ENCODE measurements at places on chromosomes 7 and 10.

GRCh38 chr7:5452937-5453540 lies 29.4 kb upstream of the TNRC18 start:
- DNase-seq, result no peak

- DNase-seq, result no peak
Measured at GRCh38 chr10:13690281-13690825, 103.6 kb downstream of the PRPF18 start.

DNA sequence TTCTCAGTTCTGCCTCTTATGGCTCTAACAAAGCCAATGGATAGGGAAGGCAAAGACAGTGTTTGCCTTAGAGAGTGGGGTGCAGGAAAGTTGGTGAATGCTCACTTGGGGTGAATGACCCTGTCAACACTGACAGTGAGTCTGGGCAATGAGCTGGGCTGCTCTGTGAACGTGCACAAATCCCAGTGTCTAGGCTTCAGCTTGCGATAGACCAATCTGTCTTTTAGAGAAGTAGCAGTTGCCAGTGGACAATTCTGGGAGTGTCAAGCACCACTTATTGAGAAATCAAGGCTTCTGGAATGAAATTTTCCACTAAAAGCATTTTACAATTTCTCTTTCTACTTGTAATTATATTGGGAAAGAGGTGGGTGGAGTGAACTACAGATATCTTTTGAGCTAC lies 141.4 kb downstream of the HERPUD2 start:
- DNase-seq, result no peak

GRCh38 chr7:44329081-44329480 lies 3.7 kb upstream of the CAMK2B start:
- DNase-seq, result no peak

- no peak for DNase-seq
Measured at GRCh38 chr7:1447551-1448244, 11.6 kb downstream of the MICALL2 start.

DNA sequence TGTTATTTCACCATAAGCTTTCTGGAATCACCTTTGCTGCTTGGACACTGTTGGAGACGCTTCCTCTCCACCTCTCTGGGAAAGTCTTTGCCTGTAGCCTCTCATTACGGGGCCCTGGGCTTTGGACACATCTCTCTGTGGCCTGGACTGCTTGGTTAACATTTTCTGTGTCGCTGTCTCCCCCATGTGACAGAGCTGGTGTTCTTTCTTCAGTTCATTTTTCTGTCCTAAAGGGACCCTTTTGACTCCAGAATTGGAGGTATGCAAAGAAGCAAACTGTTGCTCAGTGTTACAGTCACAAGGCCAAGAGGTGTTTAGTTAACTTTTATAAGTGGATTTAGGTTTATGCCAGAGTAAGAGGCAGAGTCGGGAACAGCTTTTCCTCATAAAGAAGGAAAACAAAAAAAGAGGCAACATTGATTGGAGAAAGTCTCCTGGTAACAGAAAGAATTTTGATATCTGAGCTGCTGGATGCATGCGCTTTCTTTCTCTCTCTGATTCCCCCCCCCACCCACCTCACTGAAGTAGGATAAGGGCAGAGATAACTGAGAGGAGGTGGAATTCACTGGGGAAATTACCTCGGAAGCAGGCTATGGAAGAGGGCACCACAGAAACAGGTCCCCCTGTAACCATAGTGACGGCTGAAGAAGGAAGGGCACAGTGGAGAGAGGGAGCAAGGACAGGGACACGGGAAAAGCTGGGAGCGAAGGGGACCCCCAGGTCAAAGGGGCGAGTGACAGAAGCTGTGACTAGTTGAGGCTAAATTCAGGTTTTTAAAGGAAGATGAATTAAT lies 57.8 kb downstream of the LGI1 start:
- DNase-seq, result no peak

DNA sequence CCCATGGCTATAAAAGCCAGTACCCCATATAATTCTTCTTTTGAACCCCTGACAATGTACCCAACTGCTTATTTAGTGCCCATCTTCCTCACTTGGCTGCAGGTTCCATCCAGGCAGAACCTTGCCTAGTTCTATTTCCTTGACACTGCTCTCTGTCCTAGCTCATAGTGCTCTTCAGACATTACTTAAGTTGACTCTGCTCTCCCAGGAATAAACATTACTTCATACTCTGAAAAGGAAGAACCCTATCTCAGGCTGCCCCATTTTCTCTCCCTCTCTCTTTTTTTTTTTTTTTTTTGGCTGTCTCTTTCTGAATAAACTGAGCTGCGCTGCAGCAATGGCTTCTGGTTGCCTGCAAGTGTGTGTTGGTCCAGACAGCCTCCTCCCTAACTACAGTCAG lies 21.0 kb downstream of the ACTA2 start:
- DNase-seq, result no peak

GRCh38 chr7:123796568-123796967 lies 47.8 kb upstream of the WASL start:
- no peak for DNase-seq

DNA sequence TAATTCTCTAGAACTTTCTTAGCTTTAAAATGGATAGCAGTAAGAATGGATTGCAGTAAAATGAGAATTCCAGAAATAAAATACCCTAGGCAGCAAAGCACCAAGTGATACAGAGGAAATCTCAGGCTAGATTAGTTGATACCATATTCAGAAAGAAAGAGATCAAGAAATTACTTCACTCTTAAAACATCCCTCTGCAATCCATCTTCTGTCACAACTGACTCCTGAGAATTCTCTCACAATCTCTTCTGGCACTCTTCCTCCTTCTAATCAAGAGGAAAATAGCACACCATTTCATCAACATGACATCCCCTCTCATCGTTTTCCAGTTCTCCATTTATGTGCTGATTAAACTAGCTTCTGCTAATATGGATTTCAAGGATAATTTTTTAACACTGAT lies 42.2 kb upstream of the LAMB1 start:
- no peak for DNase-seq

DNA sequence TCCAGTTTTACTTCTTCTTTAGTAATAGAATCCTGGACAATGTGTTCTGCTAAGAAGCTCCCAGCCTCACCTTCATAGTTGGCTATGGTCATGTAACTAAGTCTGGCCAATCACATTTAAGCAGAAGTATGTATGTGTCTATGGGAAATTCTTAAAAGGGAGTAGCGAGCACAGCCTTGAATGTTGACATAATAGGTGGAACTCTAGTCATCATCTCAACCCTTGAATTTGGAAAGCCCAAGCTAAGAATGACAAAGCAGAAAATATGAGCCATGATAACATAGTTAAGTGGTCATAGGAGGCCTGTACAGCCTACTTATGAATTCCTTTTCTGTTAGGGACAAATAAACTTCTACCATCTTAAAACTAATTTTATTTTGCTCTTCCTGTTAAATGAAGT lies 134.1 kb downstream of the MAGI2 start:
- no peak for DNase-seq

- no peak for DNase-seq
Measured at GRCh38 chr10:103870516-103870915, 15.1 kb upstream of the SH3PXD2A start.

GRCh38 chr10:128211064-128211504 lies 84.9 kb upstream of the MKI67 start:
- DNase-seq, result no peak

GRCh38 chr10:114096864-114097263 lies 53.2 kb downstream of the ADRB1 start:
- no peak for DNase-seq

DNA sequence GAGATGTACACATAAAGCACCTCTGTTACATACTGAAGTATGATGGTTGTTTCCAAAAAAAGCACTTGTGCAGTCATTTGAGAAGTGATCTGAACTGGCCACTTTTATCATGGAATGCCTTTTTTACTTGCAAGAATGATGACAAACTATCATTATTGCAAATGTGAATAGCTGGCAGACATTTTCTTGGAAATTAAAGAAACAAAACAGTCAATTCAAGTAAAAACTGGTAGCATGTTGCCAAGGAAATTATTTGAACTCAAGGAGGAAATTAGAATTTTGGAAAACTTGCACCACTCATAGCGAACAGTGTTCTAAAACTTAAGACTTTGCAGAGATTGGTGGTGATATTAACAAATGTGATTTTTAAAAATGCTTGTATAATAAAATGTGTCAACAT lies 6.6 kb downstream of the RHEB start:
- DNase-seq, result no peak

DNA sequence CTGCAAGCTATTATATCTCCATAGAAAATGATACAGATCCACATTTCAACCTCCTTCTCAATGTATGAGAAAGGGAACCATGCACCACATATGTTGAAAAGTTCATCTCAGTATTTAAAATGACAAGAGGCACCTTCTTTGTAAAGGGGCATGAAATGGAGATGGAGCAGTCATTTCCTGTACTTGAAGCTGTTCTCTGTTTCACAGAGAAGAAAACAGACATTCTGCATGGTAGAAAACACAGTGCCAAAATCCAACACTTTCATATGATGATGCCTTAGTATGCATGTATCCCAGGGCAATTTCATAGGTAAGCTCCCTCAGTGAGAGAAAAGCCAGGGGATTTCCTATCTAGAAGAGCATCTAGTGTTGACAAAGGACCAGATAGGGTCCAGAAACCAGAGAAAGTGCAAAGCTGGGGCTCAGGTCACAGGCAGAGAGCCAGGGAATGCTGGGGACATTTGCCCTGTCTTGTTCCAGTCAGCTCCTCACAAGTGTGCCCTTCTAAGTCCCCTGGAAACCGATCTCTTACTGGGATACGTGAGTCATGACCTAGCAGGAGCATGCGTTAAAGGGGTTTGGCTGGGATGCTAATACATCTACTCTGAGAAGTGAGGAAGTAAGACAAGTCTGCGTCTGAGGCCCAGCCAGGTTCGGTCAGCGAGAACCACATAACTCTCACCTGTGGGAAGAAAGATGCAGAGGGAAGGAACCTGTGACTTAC lies 118.7 kb downstream of the ICA1 start:
- DNase-seq, result no peak

Measured in stimulated activated CD4-positive, alpha-beta T cell treated with anti-CD3 and anti-CD28 coated beads, Interleukin-1b, Interleukin-23, amount 100 ng/mL, for 1 hour (primary cell).